ENCODE measurements at places on chromosomes 7 and 10.

- no peak for DNase-seq
These were observed 1.0 kb downstream of the GRM8 start for GRCh38 chr7:127251465-127252376.

DNA sequence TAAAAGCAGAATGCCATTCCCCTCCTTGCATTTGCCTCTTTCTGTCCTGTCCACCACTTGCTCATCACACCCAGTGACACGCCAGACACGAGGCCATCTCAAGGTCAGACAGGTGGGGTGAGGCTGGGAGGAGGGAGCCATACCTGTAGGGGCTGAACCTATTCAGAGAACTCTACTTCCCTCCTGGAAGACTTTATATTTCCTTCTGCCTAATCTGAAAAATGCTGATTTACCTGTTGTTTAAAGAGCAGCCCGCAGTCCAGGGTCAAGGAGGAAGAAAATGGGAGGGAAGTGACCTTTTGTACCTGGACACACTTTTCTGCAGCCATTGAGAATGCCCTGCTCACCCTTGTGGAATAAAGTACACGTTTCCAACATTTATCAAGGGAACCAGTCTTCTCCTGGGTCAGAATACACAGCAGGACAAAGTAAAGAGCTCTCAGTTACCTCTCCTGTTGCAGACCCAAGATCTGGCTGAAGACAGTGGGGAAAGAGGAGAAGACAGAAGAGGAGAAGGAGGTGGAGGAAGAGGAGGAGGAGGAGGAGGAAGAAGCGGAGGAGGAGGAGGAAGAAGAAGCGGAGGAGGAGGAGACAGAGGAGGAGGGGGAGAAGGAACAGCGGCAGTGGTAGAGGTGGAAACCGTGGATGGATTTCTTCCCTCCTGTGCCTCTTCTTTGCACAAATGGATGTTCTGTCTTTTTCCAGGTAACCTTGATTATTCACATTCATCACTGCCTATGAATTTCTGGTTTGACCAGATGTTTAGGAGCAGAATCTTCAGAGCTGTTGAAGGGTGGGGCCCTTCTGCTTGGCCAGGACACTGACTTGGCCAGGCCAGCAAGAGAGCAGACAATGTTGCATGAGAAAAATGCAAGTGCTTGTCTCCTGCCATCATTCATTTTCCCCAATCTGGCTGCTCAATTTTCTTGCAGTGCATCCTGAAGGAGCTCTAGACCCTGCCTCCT lies 1.2 kb upstream of the BLNK start:
- no peak for DNase-seq

- no peak for DNase-seq
These were observed 23.5 kb downstream of the ASB4 start for GRCh38 chr7:95509199-95509598.

DNA sequence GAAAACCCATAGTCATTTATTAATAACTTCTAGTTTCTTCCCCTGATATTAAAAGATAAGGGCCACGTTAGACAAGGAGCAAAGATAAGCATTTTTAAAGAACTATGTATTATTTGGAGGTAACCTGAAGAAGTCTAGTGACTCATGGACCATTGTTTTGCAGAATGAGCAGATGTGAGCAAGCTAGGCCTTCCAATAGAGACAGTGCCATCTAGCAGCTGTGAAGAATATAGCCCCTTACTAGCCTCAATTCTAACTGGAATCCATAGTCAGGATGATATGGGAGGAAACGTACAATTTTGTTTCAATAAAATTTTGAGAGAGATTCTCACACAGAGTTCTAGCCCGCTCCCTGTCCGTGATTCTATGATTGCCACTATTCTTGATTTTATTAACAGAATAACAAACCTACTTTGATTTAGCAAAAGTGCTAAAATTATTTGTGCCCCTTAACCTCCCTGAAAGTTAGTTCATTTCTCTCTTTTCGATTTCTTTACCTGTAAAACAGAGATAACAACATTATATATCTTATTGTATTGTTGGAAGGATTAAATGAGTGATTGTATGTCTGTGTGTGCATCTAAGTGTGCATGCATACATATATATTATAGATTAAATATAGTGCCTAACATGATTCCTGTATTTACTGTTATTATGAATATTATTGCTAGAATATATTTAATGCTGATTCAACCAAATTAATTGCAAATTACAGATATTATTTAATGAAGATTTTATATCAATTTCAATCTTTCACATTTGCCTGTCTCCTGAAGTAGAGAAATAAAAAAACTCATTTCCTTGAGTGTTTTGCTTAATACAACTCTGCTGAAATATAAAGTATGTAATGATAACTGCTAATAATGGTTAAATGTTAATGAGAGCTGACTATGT lies 22.7 kb downstream of the FAM237B start:
- DNase-seq = no peak

All from HL-60 (cell line).